ENCODE measurements at places on chromosomes 11 and 22.

DNA sequence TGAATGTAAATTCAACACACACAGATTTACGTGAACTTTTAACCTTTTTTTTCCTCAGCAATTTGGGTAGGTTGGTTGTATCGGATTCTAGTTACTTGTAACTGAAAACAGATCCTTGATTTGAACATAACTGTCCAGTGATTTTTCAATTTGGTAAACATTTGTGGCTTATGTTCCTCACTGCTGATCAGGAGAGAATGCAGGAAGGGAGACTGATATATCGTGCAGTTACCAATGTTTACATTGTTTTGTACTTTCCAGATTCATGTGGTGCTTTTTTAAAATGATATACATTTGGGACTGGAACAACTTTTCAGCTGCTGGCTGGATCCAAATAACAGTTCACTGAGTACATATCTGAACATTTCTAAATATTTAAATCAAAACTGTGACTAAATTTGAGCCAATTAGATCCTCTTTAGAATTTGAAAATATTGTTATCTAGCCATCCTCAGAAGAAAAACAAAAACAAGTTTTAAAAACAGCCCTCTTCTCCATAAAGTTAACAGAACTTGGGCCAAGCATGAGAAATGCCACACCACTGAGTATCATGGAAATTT is 84.3 kb upstream of the MTMR2 start:
- DNase-seq: no peak

DNA sequence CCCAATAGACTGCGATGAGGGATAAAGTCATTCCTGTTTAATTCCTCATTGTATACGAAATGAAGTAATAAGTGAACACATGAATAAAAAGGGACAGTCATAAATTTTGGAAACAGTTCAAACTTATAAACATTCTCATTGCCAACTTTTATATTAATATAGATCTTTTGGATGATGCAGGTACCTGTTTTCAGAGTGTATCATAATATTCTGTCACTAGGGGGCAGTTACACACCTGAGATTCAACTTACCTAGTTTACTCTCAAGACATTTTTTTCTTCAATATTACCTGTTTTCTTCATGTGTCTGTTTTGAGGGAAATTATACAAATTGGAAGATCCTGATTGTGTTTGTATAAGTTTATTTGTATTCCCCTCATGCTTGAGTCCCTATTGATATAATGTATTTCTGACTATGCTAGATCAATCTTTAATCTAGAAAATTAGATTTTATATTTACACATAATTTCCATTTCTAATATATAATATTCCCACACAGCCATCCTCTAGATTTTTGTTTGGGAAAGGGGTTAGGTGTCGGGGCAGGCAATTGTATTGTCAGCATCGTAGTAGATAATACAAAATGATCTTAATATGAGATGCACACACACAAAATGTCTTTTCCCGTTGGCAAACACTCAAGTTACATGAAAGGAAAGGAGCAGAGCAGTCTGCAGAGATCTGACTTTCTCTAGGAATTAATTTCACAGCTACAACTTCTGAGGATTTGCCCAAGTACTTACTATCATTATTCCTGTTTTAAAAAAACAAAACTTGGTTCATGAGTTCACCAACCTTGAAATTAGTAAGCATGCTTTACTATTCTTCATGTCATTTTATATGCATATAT is 18.4 kb downstream of the FDX1 start:
- DNase-seq: no peak

- DNase-seq: no peak
Measured at GRCh38 chr11:118914987-118915386, 10.7 kb downstream of the BCL9L start.

DNA sequence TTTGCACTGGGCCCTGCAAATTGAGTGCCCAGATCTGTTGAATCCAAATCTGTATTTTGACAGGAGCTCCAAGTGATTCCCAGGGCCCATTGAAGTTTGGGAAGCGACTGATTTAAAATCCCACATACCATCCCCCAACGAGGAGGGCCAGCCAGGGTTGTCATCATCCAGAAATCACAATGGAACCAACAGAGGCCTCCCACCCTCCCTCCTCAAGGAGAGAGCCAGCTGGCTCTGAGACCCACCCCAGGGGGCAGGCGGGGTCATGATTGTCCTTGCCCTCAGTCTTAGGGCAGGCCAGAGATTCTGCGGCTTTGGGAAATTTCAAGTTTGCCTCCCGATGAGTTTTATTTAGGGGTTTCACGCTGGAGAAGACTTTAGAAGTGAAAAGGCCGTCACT is 358.2 kb downstream of the MN1 start:
- DNase-seq: no peak

DNA sequence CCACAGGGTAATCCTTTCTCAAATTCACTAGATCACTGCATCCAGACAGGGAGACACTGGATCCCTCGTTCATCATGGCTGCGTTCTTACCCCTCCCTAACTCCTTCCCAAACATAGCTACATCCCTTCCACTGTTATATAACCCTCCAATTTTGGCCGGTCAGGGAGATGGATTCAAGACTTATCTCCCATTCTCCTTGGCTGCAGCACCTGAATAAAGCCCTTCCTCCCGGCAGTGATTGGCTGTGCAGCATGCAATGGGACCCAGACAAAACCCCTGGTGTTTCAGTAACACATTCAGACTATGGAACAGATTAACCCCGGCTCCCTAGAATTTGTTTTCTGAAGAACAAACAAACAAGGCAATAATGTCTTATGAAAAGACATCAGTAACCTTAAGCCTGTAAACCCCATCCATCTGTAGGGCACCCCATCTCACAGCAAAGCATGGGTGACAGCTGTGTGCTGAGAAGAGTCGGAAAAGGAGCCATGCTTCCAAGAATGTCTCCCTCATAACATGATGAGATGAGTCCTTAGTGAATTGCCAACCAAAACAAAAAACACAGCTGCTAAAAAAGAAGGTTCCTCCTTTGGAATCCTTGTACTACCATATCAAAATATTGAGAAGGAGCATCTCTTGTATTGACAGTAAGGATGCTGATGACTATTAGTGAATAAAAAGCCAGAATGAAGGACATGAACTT is 5.0 kb downstream of the MIF start:
- no peak for DNase-seq

DNA sequence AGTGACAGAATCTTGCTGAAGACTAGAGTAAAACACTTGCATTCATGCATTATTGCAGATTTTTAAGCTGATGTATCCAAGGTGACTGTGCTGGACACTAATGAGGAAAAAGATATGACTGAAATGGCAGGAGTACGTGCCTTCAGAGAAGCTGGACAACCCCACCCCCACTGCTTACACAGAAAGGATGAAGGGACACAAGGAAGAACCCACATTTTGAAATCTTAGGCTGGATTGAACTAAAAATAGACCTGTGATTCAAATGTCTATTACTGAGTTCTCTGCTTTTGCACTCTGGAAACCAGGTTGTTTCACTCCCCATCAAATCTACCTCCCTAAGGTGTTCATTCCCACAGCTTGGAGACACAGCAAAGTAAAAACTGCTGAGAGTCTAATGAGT is 117.1 kb downstream of the KCNC1 start:
- DNase-seq: no peak

DNA sequence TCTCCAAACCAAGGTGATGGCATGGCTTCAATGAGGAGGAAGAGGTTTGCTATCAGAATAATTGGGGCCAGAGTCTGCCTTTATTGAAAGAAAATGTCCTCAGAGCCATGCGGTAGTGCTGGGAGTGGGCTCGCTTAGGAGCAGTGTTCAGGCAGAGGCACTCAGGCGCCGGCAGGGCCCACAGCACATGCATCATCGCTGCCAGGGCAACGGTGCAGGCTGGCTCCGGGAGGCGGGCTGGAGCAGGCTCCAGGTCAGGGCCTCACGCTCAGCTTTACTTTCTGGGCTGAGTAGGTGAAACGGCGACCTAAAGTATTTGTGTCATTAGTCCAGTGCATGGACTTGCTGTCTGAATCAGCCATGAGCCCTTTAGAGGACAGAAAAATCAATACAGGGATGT is 169.9 kb upstream of the CCDC90B start:
- DNase-seq: no peak

DNA sequence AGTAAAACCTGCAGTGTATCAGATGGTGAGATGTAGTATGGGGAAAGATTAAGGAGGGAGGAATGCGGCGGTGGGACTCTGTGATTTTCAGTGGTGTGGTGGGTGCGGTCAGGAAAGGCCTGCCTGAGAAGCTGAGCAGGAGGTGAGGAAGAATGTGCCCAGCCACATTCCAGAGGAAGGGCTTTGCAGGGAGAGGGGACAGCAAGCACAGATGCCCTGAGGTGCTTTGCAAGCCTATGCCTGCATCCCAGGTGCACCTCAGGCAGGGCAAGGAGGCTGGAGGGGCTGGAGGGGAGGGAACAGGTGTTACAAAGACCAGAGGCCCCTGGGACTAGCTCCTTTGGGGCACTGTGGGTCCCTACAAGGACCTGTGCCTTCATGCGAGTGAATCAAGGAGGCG is 42.1 kb downstream of the MYO7A start:
- DNase-seq: no peak

DNA sequence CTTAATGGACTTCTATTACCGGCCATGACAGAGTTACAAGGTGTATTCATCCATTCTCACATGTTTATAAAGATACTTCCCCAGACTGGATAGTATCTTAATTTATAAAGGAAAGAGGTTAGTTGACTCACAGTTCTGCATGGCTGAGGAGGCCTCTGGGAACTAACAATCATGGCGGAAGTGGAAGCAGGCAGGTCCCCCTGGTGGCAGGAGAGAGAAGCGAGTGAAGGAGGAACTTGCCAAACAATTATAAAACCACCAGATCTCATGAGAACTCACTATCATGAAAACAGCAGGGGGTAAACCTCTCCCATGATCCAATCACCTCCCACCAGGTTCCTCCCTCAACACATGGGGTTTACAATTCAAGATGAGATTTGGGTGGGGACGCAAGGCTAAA is 170.0 kb upstream of the PDGFD start:
- no peak for DNase-seq

DNA sequence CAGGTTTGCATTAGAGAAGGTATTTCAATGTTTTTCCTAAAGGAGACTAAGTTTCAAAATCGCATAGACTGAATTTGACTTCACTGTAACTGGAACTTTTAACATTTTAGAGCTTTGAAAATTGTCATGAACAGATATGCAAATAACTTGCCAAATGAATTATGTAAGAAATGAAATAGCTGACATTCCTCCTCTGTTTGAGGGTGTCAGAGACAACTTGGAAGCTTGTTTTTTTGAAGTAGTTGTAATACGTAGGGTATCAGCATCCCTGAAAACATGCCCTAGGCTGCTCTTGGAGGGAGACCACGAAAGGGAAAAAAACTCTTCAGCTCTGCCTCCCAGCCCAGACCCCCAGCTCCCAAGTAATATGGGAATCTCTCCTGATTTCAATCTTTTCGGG is 41.3 kb upstream of the CCDC179 start:
- DNase-seq: no peak

DNA sequence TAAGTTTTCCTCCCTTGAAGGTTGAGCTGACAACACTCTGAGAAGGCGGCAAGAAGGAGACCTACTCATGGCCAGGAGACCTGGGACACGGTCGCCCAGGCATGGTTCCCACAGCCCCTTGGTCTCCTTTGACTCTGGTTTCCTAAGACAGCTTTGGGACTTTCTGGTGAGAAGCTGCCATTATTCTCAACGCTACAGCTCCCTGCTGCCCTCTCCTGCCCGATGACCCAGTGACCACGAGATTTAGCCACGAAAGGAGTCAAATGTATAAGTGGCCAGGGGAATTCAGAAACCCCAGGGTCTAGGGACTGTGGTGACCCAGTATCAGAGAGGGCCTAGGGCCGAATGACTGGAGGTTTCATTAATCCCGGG is 699 bp upstream of the SDF2L1 start:
- DNase-seq: no peak

- no peak for DNase-seq
Measured at GRCh38 chr11:120305286-120305685, 19.8 kb upstream of the TLCD5 start.

GRCh38 chr22:39152511-39153219 is at the start of gene CBX7:
Gene CBX7 (minus strand): TSS chr22:39152680. CDS start chr22:39152444, 236 bp downstream.
- peak; percentile 91 for DNase-seq

- no peak for DNase-seq
Measured at GRCh38 chr11:91904792-91905785, 319.5 kb upstream of the FAT3 start.

- no peak for DNase-seq
Measured at GRCh38 chr22:22813126-22814075, 74.2 kb upstream of the IGLL5 start.

DNA sequence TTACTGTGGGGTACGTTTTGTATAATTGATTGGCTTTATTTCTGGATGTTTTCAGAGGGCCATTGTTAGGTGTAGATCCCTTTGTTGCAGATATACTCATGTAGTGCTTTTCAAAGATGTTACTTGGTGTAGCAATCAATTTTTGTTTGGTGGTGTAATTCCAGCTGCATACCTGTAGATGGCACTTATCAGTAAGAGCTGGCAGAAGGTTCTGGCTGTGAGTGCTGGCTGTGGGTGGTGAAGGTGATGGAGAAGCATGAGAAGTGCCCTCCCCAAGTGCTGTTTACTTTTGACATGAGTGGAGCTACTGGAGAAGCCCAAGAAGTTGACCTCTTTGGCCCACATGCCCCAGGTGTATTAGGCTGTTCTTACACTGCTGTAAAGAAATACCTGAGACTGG is 1074.9 kb downstream of the FAM181B start:
- DNase-seq: no peak

DNA sequence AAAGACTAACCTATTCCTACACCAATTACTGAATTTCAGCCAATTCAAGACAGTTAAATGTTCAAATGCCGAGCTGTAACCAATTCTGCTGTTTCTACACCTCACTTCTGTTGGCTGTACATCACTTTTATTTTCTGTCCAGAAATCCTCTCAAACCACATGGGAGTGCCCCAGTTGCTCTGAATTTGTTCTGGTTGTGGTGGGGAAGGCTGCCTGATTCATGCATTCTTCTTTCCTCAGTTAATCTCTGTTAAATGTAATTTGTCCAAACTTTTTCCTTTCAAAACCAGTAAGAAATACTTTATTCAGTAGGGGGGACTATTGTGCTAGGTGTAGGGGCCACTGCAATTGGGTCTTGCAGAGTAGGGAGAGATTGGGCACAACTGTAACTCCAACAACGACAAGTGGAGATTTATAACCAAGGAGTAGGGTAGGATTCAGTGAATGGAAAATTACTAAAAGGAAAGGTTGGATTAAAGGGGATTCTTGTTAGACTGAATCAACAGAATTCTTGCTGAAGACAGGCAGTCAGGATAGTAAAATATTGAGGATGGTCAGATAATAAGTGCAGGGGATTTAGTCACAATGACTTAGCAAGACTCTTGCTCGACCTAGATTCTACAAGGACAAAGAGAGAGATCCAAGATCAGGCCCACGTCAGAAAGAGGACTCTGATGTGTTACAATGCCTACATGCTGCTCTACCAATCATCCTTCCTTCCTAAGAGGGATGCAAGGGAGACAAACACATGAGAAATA is 593.5 kb upstream of the FAT3 start:
- no peak for DNase-seq

Measured in hypothalamus (tissue), 51 donors.